CD4-positive, alpha-beta T cell treated with Interleukin-2 at 100 ng/mL for 4 hours (primary cell): ENCODE measurements at places on chromosomes 2 and 18.
A peak's percentile ranks its signal among the peaks of the same experiment; 100 is the strongest.

DNA sequence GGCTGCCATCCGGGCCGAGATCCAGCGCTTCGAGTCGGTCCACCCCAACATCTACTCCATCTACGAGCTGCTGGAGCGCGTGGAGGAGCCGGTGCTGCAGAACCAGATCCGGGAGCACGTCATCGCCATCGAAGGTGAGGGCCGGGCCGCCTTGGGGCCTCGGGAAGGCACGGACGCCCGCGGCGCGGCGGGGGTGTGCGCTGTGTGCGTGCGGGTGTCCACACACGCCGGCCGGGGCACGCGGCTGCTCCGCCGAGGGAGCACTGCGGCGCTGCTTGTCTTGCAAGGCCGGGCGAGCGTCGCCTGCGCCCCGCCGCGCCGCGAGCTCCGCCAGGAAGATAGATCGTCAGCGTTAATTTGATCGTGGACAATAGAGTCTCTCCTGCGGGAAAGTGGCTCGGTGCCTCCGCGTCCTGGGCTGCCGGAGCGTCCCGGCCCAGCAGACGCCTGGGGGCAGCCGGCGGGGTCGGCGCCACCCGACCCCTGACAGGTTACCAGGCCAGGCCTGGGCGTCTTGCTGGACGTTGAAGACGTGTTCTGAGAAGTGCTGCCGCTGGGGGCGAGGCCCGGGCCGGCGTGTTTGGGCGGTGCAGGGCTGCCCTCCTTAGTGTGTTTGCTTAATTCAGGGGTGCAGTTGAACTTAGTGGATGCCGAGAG is 1.0 kb downstream of the AGAP1 start:
- DNase-seq: no peak

- no peak for DNase-seq
These were observed 9.3 kb upstream of the CDH20 start for GRCh38 chr18:61323951-61324350.

GRCh38 chr2:7773362-7774360 is 856.4 kb downstream of the RNF144A start:
- DNase-seq: peak; percentile 18

DNA sequence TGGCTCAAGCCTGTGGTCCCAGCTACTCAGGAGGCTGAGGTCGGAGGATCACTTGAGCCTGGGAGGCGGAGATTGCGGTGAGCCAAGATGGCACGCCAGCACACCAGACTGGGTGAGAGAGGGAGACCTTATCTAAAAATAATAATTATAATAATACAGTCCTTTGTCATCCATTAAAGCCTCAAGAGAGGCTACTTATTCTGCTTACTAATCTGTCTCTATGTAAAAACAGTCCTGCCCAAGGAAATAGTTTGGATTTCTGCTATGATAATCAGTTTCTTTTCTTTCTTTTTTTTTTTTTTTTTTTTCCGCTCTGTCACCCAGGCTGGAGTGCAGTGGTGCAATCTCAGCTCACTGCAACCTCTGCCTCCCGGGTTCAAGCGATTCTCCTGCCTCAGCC is 228.3 kb downstream of the C1D start:
- DNase-seq: no peak

DNA sequence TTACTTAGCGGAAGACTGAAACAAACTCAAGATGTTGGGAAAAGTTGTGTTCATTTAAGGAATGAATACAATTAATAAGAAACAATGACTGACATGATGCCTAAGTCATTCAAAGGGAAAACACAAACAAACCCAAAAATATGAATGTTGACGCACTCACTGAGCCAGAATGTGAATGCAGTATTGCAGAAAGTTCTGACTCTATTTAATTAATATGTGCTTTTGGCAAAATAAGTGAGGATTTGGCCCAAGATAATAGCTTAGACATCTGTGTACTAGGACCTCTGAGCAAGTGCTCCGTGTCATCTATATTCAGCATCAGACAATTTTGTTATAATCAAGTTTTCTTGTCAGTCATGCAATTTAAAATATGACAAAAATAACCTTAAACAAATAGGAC is 1138.8 kb upstream of the NXPH2 start:
- DNase-seq: no peak

DNA sequence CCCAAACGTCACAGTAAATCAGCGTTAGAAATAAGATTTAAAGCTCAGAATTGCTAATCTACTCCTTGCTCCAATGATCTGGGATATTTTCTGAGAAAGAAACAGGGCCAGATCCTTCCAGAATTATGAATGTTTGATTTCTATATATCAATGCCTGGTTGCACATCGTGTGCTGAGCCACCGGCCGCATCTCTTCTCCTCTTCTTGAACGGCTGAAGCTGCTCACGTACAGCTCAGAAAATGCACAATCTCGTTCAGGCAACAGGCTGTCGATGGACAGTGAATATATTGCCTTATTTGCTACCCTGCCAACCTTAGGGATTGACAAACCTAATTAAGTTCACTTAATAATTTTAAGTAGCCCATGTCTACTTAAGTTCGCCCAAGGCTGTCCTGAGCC is 169.5 kb downstream of the CLIP4 start:
- DNase-seq: no peak

DNA sequence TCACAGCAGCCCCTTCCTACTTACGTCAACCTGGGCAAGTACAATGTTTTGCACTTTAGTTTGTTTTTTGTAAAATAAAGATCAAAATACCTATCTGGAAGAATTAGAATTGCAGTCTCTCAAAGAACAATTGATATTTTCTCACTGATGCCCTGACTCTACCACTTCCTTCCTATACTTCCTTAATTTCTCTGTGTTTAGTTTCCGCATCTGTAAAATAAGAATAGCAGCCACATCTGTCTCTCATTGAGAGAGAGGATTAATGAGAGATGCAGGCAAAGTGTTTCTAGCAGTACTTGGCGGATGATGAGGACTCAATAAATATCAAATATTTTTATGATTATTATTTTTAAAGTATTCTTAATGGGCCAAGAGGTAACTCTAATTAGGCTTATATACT is 122.6 kb upstream of the PIEZO2 start:
- no peak for DNase-seq

- no peak for DNase-seq
These were observed 86.9 kb downstream of the LTBP1 start for GRCh38 chr2:33033606-33034081.

GRCh38 chr2:196271795-196272194 is 100.4 kb upstream of the STK17B start:
- no peak for DNase-seq

GRCh38 chr18:7329016-7329415 is 98.1 kb downstream of the LRRC30 start:
- no peak for DNase-seq

GRCh38 chr2:135821190-135821589 is 15.8 kb downstream of the LCT start:
- no peak for DNase-seq

GRCh38 chr2:136344339-136344738 is 226.4 kb upstream of the CXCR4 start:
- no peak for DNase-seq

- no peak for DNase-seq
These were observed 17.4 kb downstream of the CNRIP1 start for GRCh38 chr2:68302281-68302875.

GRCh38 chr2:23988371-23988770 is 21.5 kb upstream of the MFSD2B start:
- peak; percentile 37 for DNase-seq

GRCh38 chr2:207487650-207488311 is 42.0 kb upstream of the CREB1 start:
- no peak for DNase-seq
